Epithelial cell of proximal tubule (primary cell): ENCODE measurements at places on chromosomes 2 and 18. TPM values are rescaled to one million over a fixed set of nuclear protein-coding genes. Genes with fewer than 3 reads are reported as not detected.

CNDP1 gene
- not detected in 2 replicates for total RNA-seq

HOXD1 gene
- total RNA-seq = 9.3 and 10.2 TPM in 2 replicates

TANC1 gene
- total RNA-seq = 11.9 and 14.3 TPM in 2 replicates

SULT1C4 gene
- 22.9 and 50.1 TPM in 2 replicates for total RNA-seq
